ENCODE measurements at places on chromosomes 13 and 19.

GRCh38 chr13:111337741-111338140 is 17.3 kb downstream of the TEX29 start:
- no peak for DNase-seq

DNA sequence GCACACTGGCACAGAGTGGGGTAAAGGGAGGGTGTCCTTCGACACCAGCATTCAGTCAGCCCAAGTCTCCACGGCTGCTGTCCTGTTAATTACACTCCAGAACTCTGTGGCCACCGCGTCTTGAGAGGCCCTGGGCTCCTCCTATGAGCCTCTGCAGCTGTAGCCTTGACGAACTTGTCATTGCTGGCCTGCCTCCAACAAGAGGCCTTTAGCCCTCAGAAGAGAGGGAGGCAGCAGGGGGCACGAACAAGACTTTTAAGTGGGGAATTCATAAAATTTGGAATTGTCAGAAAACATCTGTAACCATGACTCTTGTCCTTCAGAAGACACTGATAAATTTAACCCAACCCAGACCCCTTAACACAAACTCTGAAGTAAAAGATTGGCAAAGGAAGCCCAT is 241.9 kb downstream of the UQCRFS1 start:
- DNase-seq, result peak; percentile 68

GRCh38 chr19:8641908-8642547 is 11.6 kb downstream of the NFILZ start:
- no peak for DNase-seq

DNA sequence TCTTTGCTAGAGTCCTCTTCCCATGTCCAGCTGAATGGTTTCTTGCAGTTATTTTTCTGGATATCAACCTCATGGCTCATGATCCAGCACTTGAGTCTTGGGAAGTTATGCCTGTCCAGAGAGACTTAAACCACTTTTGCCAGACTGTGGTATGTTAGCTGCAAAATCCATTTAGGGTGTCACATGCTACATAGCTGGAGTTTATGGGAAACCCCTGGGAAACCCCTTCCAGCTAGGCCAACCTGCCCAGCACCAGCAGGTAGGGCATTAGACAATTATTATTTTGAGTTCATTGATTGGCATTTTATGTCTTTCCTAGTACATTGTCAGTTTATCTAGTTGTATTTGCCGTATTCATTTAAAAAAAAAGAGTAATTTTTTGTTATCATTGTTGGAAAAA is 797.8 kb downstream of the EFNB2 start:
- no peak for DNase-seq

DNA sequence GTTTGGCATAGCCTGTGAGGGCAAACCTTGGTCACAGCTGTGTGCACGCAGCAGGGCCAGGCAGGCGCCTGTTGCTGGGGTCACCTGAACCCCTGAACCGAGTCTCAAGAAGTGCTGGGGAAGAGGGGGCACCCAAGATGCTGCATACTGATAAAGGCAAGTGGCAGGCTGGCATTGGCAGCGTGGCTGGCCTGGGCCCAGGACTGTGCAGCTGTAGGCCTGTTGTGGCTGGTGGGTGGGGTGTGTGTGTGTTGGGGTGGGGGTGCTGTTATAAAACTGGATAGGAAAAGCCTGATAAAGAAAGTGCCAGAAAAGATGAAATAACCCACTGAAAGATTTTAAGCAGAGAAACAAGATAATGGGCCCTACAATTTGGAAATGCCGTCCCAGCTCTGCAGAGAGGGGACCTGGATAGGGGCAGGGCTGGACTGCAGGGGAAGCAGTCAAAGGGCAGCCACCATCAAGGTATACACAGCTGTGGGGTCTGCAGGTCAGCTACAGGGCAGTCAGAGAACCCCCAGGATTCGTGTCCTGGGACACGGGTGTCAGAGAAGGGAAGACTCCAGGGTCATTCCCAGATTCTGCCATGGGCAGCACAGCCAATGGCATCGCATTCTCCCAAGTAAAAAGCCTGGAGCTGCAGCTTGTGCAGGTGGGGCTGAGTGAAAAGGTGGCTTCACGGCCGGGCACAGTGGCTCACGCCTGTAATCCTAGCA is 33.2 kb downstream of the CILP2 start:
- DNase-seq, result no peak

- DNase-seq, result no peak
These were observed 540 bp upstream of the ANGPTL8 start for GRCh38 chr19:11238781-11239376.

GRCh38 chr19:16069813-16070365 is 6.4 kb upstream of the TPM4 start:
- no peak for DNase-seq

DNA sequence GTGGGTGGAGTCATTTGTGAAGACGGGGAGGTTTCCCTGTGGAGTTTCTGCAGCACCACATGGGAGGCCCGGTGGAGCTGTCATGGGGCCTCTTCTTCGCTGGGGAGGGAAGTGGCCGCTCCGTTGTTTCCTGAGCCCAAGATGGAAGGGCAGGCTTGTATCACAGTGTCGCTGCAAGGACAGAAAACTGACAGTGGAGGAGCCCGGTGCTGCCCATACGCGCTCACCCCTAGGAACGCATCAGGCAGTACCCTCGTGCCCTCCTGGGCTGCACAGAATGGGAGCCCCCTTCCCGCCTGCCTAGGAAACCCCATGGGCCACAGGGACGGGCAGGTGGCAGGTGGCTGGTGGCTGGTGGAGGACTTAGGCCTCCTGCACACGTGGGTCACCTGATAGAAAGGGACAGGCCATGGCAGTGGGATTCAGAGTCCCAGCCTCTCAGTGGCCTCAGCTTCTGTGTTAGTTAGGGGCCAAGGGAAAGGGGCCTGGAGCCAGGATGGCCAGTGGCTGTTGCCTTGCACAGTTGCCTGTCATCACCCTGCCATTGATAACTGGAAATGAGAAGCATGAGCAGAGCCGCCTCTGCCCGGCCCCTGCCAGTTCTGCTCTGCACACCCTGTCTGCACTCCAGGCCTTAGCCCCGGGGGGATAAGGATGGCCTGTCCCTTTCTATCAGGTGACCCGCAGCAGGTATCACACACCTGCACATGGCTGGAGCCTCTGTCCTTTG is 7.6 kb downstream of the COL4A2 start:
- no peak for DNase-seq

GRCh38 chr13:101010100-101010499 is 335.5 kb upstream of the TMTC4 start:
- DNase-seq, result no peak

GRCh38 chr19:52963247-52963618 is 552 bp upstream of the ZNF816 start:
- DNase-seq, result no peak

- DNase-seq, result no peak
These were observed 34.8 kb upstream of the ANKRD10 start for GRCh38 chr13:110949628-110950027.

DNA sequence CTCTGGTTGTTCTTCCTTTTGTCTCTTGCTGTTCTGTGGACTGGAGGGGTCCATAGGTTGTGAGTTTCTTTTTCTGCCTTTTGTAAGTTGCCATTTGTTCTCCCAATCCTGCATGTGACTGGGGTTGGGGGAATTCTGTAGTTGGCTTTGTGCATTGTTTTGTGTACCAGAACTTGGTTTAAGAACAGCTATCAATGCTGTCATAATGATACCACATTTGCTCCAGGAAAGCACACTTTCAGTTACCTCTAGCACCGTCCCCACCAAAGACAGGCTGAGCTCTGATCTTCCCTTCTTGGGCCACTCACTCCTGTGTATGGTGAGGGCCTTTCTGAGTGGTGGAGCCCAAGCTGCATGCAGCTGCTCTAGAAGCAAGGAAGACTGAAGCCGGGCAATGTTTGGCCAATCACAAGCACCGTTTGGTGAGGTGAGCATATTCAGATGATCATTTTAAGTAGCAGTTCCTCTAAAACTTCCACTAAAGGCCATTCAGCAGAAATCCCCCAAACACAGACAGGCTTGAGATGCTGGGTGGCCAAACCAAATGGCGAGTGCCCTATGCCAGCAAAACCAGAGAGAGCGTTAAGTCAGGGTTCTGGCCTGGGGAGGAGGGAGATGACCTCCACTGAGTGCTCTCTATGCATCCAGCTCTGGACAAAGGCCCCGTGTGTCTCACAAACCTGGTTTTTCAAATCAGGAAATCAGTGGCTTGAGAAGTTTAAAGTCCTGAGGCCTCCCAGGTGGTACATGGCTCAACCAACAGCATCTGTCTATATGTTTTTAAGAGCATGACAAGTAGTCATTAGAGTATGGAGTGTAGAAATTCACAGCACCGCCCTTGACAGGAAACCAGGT is 120.7 kb upstream of the SPATA13 start:
- no peak for DNase-seq

DNA sequence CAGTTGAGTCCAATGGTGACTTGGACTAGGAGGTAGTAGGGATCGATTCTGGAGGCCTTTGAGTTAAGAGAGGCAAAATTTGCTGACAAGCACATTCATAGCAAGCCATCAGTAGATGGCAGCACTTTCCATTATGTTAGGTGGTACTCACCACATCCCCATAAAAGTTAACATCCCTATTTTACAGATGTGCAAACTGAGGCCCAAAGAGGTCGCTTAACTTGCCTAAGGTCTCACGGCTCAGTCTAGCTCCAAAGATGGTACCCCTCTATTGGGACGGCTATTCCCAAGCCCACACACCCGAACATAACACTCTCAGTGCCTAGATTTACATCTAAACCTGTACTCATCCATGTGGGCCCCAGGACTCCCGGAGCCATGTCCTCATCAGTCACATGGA is 21.5 kb upstream of the FOSB start:
- no peak for DNase-seq

DNA sequence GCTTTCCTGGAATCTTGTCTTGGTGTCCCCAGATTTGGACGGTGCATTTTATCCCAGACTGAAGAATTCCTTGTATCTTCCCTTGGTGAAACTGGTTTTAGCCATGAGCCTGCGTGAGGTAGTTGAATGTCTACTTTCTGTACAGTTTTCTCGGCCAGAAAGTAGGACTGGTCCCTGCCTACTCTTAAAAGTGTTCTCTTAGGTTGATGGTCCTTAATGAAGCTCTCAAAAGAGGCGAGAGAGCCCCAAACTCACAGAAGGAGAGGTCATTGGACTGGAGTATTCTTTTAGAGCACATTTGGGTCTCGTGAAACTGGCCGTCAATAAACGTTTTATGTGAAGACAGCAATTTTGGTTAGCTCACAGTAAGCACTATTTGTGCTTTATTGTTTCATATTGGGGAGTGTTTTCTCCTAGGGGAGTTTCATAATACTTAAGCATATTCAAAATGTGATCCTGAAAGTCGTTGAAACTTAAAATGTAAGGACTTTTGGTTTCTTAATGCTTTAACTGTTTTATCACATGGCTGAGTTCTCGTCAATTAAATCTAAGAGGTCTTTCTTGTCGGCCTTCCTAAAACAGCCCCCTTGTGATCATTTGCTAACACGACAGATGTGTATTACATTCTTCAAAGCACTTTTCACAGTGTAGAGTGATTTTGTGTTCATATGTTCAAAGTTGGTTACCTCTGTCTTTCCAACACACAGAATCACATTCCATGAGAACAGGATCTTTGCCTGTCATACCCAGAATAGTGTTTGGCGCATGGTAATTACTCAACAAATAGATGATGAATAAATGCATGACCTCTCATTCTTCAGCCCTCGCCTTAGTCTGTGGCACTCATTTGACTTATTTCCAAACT is 889 bp downstream of the GTF2F2 start:
- DNase-seq, result no peak

- DNase-seq, result no peak
These were observed 535.0 kb downstream of the RFC3 start for GRCh38 chr13:34352958-34353357.

DNA sequence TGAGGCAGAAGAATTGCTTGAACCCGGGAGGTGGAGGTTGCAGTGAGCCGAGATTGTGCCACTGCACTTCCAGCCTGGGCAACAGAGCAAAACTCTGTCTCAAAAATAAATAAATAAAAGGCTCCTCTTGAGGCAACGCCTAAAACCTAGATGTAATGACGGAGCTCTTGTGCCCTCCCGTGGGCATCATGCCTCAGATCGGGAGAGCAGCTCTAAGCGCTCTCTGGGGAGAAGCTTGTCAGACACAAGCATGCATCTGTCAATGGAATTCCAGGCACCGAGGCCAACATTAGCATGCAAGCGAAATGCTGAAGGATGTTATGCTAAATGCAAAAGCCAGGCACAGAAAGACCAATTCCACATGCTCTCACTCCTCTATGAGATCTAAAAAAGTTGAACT is 45.6 kb upstream of the MRI1 start:
- DNase-seq, result no peak

- no peak for DNase-seq
These were observed 254.7 kb upstream of the SGCG start for GRCh38 chr13:22925881-22926747.

- no peak for DNase-seq
These were observed 134.9 kb upstream of the SPACA7 start for GRCh38 chr13:112241288-112241687.

- DNase-seq, result no peak
These were observed 53.2 kb upstream of the RFC3 start for GRCh38 chr13:33764716-33765115.

DNA sequence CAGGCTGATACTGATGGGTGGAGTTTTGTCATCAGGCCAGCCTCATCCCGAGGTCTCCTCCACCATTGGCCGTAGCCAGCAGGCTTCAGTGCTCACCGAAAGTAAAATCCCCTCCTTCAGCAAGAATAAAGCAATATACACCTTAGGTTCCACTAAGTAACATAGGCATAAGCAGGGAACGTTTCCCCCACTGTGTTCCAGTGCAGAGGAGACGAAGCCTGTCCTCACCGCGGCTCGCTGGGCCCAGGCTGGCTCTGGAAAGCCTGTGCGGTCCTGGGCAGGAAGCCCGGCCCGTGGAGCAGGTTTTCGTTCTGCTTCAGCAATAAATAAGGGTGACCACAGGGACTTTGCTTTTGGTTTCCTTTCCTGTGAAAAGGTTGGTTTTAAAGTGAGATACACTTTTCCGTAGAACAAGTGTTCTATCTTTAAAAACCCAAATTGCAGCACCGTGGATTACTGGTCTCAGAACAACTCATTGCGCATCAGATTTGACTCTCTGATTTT is 16.3 kb upstream of the TEX29 start:
- DNase-seq, result no peak

- DNase-seq, result no peak
These were observed 44.8 kb upstream of the SERTM1 start for GRCh38 chr13:36629057-36629385.

DNA sequence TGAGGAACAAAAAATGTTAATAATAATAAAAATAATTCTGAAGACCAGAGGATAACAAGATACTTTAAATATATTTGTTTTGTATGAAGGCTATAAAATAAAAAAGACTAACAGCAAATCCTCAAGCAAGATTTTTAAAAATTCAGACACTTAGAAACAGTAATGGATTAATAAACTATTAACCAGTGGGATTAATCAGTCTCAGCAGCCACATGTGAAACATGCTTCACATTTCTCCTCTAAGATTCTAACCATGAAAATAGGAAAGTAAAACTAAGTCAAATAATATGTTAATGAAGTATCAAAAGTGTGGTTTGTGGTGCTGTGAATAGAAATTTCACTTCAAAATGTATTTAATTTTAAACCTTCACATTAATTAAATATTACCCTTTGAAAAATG is 57.4 kb downstream of the KCNRG start:
- no peak for DNase-seq

- no peak for DNase-seq
These were observed 29.4 kb upstream of the STK24 start for GRCh38 chr13:98606296-98606695.
